Stimulated activated CD8-positive, alpha-beta memory T cell treated with anti-CD3 and anti-CD28 coated beads, Interleukin-7, amount 100 ng/mL, for 1 hour (primary cell): ENCODE measurements at places on chromosomes 12 and 14.

- DNase-seq: no peak
Observed at GRCh38 chr12:47835006-47835830, 15.5 kb upstream of the HDAC7 start.

GRCh38 chr14:101909371-101910096 is 54.8 kb upstream of the DYNC1H1 start:
- no peak for DNase-seq

DNA sequence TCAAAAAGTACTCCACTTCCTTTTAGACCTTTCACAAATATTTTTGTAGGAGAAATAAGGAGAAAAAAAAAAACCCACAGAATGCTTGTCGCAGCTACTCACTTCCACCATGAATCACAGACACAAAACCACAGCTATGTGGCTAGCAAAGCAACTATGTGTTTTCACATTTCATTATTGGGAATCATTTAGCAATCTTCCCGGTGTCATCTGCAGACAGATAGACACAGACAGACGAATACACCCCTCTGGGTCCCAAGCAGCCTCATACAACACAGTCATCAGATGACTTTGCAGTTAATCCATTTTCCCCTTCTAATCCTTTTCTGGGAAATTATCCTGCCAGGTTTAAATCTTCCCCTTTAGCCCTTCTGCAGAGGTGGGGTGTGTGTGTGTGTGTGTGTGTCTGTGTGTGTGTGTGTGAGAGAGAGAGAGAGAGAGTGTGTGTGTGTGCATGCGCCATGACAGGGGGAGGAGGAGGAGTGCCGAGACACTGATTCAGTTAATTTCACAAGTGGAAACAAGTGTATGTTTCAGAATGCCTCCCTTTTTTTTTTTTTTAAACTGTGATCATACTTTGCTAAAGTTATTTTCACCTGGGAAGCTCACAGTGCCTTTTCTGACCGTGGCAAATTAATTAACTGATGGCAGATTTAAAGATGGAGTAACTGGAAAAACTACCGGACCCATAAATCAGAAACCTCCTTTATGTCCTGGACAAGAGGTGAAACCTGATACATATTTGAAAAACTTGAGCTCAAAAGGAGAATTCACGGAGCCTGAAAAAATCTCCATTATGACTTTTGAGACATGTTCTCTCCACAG is 39.9 kb downstream of the LTBP2 start:
- DNase-seq: no peak

DNA sequence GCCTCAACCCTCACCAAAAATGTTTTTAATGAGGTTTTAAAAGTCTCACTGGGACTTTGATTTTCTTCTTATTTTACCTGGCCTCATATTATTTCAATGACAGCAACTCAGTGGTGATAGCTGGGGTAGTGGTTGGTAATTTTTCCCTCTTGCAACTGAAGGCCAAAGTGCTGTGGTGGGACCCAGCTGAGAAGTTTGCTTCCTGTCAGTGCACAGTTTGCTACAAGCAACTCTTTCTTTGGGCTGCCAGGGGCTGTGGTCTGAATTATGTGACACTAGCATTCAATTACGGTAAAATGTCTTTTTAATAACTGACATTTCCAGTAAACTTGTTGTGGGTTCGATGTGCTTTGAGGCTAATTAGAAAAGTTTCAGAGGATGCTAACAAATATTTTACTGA is 65.3 kb downstream of the IFNG start:
- no peak for DNase-seq

DNA sequence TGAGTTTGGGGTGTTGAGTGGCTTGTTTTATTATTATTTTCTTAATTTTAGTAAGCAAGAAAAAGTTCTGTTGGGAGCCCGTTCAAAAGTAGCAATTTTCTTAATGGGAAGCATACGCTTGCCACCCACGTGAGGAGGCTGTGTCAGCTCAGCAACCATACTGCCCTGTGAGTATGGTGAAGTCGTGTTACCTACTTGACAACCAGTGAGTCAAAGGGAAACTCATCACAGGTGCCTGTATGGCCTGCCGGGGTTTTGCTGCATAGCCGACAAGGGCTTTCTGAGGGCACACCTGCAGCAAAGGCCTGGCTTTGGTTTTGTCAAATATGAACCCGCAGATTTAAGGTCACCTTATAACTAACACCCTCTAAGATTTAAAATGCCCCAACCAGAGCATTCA is 31.1 kb downstream of the PITPNM2 start:
- no peak for DNase-seq

- DNase-seq: no peak
Observed at GRCh38 chr12:85152311-85152729, 116.2 kb downstream of the LRRIQ1 start.

DNA sequence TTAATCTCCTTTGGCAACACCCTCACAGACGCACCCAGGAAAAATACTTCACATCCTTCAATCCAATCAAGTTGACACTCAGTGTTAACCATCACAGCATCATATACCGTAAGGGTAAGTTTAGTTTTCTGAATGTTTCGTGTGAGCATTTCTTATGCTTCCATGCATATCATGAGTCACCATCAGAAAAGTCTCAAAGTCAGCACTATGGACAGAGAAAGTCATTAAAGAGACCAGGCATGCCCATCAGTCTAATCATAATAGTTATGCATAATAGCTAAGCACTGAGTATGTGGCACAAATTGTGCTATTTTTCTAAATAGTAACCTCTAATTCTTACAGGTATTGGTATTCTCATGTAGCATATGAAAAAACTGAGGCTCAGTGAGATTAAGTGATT is 158.8 kb upstream of the PRMT8 start:
- DNase-seq: no peak

DNA sequence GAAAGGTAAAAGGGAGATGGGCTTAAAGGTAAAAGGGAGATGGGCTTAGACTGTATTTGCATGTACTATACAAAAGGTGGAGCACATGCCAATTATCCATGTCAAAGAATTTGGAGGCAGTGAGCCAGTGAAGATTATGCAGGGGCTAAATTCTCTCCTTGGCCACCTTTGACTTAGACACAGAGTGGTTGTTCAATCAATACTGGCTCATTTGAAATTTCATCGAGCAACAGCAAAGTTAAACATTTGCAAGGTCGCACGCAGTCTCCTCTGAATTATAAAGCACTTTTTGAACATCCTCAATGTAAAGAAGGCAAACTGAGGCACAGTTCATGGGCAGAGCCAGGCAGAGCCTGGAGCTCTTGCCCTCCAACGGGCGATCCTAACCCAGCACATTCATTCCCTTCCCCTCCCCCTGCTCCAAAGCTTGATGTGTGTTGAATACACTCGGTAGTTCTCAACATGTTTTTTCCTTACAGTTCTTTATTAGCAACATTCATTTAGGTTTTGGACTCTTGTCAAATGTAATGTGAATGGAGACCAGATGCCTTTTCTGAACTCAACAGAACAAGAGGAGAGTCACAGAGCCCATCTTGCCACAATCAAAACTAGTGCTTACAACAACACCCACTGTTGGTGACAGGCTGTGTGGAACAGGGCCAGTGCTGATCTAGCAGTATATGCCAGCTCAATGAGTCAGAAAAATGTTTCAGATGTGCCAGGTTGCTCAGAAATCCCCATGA is 169.7 kb upstream of the G2E3 start:
- DNase-seq: no peak

- DNase-seq: no peak
Observed at GRCh38 chr12:53499266-53500141, at the start of gene MAP3K12. Gene MAP3K12 (minus strand): TSS chr12:53499458. CDS start chr12:53487391, 12,067 bp downstream.

- no peak for DNase-seq
Observed at GRCh38 chr14:60845523-60845922, 111.0 kb downstream of the MNAT1 start.

- DNase-seq: no peak
Observed at GRCh38 chr12:31759632-31760459, 31.0 kb upstream of the AMN1 start.

- no peak for DNase-seq
Observed at GRCh38 chr12:117069101-117069797, 30.0 kb downstream of the TESC start.

DNA sequence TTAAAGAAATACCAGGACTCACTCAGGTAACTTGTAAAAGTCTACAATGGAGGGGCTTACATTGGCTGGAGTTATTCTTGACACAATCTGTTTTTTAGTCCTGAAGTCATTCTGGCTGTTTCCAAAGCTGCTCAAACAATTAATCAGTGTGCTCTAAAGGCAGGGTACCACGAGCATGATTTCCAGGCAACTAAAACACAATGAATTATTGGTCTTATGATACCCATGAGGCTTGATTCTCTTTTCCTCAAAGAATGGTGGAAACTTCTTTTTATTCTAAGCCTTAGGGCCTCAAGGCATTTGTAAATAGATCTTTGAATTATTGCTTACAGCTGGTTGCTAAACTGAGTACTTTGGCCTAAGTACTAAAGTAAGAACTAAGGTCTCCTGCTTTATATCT is 199.8 kb upstream of the PDZRN4 start:
- no peak for DNase-seq

GRCh38 chr12:101957252-101957959 is 80.0 kb downstream of the DRAM1 start:
- DNase-seq: no peak

- DNase-seq: no peak
Observed at GRCh38 chr14:50943261-50943942, 881 bp downstream of the PYGL start.

GRCh38 chr12:57522887-57523705 is 472 bp downstream of the MBD6 start:
- DNase-seq: no peak

- no peak for DNase-seq
Observed at GRCh38 chr14:30354439-30354838, 204.5 kb upstream of the G2E3 start.

GRCh38 chr12:8556531-8557097 is 15.9 kb upstream of the CLEC4E start:
- DNase-seq: no peak

DNA sequence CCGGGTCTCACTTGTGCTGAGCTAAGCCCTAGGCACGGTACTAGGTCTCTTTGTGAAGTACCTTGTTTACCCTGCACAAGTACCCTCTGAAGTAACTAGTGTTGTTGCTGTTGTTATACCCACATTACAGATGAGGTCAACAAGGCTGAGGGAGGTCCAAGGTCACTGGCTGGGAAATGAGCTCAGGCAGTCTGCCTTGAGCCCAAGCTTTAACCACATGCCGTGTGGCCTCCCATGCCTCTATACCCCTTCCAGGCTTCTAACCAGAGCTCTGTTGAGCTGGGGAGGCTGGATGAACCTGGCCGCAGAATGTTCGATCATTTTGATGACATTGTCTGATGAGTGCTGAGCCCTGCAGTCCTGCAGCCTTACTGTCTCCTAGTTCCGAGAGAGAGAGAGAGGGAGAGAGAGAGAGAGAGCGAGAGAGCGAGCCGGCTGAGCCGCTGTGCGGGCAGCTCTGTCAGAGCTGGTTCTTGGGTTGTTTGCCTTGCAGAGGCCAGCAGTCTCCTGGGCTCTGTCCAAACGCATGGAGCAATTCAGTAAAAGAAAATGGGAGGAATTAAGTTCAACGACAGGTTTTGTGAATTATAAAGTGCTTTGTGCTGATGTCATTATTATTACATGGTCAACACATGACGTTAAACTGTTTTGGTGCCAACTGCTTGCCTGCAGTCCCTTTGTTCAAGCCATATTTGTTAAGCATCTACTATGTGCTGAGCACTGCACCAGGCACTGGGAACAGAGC is 13.1 kb downstream of the JDP2 start:
- DNase-seq: no peak

- no peak for DNase-seq
Observed at GRCh38 chr12:94458877-94459727, 565 bp downstream of the CEP83 start.

DNA sequence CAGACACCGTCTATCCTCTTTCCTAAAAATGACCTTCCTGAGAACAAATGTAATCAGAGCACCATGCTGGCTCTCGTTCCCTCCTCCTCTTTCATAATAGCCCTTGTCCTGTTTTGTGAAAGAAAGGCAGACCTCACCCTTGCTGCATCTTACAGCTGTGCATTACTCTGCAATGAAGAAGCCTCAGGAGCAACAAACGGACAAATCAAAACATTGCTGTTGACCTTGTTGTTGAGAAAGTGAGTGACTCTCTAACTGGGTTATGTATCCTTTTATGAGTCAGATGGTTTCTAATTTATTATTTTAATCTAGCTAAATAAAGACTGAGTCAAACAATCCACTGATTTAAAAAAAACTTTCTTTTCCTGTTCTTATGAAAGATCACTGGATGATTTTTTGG is 180.9 kb downstream of the RPS29 start:
- DNase-seq: no peak

GRCh38 chr12:76340680-76341435 is 7.4 kb downstream of the BBS10 start:
- no peak for DNase-seq

DNA sequence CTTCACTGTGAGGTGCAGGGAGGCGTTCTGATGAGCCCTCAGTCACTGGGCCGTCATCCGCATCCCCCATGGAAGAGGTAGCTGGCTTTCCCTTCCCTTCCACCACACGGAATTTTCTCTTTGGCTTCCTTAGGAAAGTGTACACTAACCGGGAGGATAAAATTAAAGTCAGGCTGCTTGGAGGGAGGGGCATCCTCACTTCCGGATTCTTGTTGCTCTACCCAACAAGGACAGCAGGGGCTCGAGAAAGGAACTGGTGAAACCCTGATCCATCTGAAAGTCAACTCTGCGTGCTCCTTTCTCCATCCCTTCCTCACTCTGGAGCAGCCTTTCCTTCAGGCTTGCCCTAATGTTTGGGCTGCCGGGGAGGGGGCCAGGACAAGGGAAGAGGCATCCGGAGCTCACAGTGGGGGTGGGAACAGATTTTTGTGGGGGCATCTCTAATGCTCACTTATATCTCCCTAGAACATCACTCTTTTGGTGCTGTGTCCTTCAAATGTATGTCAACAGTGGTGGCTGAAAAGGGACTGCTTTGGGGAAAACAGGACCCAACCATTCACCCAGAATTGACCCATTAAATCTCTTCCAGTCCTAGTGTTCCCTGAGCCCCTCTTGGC is 101.4 kb upstream of the FKBP4 start:
- DNase-seq: no peak

DNA sequence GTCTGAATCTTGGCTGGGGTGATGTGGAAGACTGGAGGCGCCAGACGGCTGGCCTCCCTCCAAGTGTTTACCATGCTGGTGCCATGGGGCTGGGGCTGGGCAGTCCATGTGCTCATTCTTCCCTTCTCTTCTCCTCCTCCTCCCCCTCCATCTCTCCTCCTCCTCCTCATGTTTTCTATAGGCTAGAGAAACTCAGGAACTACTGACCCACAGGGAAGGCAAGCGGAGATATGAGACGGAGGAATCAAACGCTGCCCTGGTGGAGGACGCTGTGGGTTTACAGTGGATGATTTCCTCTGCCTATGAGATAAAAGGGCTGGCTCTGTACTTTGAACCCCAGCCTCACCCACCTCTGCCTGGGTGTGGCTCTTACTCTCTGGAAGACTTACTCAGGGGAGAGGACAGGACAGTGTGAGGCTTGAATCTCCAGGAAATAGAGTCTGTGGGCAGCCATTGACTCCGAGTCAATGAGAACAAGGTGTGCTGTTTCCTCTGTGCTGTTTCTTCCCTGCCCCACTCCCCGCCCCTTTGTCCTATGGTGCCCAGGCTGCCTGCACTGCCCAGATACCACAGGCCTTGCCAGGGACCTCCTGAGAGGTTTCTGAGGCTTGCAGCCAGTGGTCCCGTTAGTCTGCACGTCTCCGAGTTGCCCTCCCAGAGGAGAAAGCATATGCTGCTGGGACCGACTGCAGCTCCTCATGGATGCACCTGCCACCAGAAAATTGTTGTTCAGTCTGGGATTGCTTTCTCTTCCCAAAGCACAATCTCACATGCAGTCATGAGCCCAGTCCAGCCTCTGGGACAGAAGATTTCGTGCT is 132.6 kb upstream of the ARHGAP5 start:
- no peak for DNase-seq

- DNase-seq: no peak
Observed at GRCh38 chr14:75646762-75647161, 13.9 kb downstream of the ERG28 start.
